Naive thymus-derived CD8-positive, alpha-beta T cell (primary cell): ENCODE measurements at places on chromosomes 6 and 20. TPM values are rescaled to one million over a fixed set of nuclear protein-coding genes. Genes with fewer than 3 reads are reported as not detected.

DNA sequence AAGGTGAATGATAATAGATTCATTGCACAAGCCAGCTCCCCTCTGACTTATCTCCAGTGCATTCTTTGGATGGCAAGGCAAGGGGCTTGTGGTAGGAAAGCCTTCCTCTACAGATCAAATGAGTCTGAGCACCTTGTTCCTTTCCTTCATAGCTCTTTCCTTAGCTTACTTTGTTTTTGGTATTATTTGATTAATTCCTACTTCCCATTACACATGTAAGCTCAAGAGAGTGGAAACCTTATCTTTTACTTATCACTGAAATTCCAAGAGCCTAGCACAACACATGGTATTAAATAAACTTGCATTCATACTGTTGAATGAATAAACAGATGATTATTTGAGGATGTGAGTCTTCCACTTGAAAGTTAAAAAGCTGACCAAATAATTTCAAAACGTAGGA lies 41.7 kb downstream of the FRK start:
- DNase-seq = no peak

GRCh38 chr6:170236131-170236836 lies 54.6 kb downstream of the DLL1 start:
- no peak for DNase-seq

HRH3 gene
- not detected for total RNA-seq

DNA sequence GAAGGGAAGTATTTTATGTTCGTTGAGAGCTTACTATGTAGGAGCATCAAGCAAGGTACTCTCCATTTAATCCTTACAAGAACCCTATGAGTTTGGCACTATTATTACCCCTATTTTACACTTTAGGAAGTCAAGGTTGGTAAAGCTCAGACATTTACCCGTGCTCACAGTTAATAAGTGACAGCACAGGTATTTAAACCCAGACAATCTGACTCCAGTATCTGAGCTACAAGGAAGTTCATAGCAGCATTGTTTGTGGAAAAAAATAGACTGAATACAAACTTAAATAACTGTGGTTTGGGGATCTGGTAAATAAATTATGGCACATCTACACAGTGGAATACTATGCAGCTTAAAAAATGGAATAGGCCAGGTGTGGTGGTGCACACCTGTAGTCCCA lies 21.2 kb upstream of the GMNN start:
- no peak for DNase-seq

DNA sequence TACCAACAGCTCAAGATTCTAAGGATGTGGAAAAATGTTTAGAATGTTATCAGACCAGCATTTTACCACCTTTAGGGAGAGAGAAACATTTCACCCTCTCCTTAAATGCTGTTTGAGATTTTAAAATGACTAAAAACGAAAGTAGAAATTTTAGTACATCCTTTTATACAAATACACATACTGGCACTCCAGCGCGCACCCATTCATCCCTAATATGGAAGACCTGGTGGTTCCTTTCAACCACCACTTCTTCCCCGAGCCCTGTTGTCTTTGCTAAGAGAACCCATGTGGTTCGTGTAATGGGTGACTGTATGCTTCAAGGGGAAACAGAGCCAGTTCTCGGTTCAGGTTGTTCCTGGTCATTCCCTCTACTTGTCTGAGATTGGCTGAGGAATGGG lies 21.3 kb downstream of the SPATA2 start:
- DNase-seq = no peak

ANKEF1 gene
- 7.4 TPM for total RNA-seq

- DNase-seq = no peak
Measured at GRCh38 chr6:37548067-37548674, 48.5 kb upstream of the CCDC167 start.
